ENCODE measurements at places on chromosomes 7 and 10. TPM values are rescaled to one million over a fixed set of nuclear protein-coding genes. Genes with fewer than 3 reads are reported as not detected.

DNA sequence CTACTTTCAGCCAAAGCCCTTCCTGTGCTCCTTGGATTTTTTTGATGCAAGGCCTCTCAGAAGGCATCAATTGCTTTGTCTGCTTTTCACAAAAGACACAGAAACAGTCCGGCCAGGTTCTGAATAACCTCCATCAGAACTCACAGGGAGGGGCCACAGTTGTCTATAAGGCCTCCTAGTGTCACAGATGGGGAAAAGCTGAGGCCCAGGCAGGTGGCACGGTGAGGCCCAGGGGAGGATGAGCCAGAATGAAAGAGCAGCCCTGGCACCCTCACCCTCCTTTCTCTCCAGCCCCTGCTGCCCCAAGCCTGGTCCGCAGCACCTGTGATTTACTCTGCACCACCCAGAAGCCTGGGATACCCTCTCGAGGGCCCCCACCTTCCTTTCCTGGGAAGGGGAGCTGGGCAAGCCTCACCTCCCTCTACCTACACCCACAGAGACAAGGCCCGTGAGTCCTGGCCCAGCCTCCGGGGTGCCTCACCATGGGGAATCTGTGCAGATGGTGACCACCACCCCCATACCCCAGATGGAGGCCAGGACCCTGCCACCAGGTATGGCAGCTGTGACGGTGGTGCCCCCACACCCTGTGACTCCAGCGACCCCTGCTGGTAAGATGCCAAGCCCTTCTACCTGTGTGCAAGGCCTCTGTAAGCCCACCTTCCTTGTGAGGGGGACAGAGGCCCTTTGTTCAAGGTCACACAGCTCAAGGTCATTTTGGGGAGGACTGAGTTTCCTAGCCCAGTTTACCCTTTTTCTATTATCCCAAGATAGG is 26.2 kb upstream of the ZNF467 start:
- no peaks in the 10 kb centered on the region for H3K36me3 ChIP-seq
- no peak overlapping the region for H3K27ac ChIP-seq
- DNase-seq: no peak
- no peak overlapping the region for H3K4me3 ChIP-seq

DNA sequence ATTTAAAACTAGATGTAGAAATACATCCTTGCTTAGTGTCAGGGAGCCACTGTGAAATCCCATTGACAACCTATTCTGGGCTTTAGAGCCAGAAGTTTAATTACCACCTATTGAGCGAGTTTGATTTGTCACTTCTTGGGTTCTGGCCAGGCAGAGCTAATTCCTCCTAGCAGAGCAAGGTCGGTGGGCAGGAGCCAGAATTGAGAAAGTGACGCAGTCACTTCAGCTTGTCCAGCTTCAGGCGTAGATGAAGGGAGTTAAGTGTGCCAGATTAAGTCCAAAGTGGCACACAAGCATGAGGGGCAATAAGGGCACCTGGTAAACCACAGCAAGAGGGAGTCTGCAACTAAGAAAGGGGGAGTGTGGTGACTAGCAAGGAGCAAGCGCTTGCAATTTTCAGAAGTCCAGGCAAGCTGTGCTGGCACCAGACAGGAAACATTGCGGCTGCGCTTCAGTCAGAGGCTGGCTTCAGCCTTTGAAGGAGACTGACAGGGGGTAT is 119.4 kb downstream of the ST7 start:
- peaks cover 52% of the 10 kb centered on the region for H3K4me1 ChIP-seq
- H3K36me3 ChIP-seq: no peaks in the 10 kb centered on the region
- DNase-seq: peak; percentile 41
- H3K4me3 ChIP-seq: peak overlapping the region; percentile 26
- peak overlapping the region; percentile 68 for H3K27ac ChIP-seq

GRCh38 chr10:124460144-124460543 is 1.5 kb upstream of the LHPP start:
- H3K27me3 ChIP-seq: peaks cover under 1% of the 10 kb centered on the region
- no peaks in the 10 kb centered on the region for H3K36me3 ChIP-seq
- H3K4me3 ChIP-seq: no peak overlapping the region

- H3K4me1 ChIP-seq: peaks cover 97% of the 10 kb centered on the region
- H3K36me3 ChIP-seq: no peaks in the 10 kb centered on the region
- H3K27me3 ChIP-seq: no peaks in the 10 kb centered on the region
- H3K4me3 ChIP-seq: peak overlapping the region; percentile 65
- peak; percentile 91 for DNase-seq
- peak overlapping the region; percentile 100 for H3K27ac ChIP-seq
Measured at GRCh38 chr10:102782673-102783551, 39.2 kb downstream of the WBP1L start.

- no peaks in the 10 kb centered on the region for H3K4me1 ChIP-seq
- no peaks in the 10 kb centered on the region for H3K27me3 ChIP-seq
- no peak overlapping the region for H3K4me3 ChIP-seq
- no peak for DNase-seq
- H3K36me3 ChIP-seq: no peaks in the 10 kb centered on the region
Measured at GRCh38 chr10:8113616-8114015, 59.1 kb downstream of the GATA3 start.

GRCh38 chr7:111750228-111750627 is 187.9 kb upstream of the IMMP2L start:
- H3K27me3 ChIP-seq: no peaks in the 10 kb centered on the region
- H3K36me3 ChIP-seq: peaks cover 4% of the 10 kb centered on the region
- H3K4me1 ChIP-seq: no peaks in the 10 kb centered on the region
- no peak overlapping the region for H3K27ac ChIP-seq

DNA sequence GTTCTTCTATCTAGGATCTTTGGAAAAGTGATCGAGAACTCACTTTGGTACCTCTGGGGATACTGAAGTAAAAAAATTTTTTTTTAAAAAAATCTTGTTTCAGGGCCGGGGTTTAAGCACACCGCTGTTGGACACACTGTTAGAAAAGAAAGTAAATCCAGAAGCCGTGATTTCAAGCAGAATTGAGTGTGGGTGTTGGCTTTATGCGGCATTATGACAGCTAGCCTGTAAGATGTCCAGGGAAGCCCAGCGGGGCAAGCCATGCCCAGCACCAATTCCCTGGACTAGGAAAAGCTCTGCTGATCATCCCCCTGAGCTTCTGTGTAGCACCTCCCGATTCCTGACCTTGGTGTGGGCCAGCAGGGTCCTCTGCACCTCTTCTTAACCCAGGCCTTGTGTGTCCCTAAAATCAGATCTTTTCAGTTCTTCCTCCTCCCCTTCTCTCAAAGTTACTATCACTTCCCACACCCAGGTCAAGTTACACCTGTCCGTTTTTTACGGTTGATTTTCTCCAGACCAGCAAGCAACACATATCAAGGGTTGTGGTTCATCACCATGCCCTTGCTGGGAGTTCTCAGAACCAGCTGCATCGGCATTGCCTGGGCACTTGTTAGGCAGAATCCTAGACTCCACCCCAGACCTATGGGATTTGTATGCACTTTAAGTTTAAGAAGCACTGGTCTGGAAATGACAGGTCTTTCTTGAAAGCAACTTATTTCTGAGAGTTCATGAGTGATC is 205.3 kb downstream of the TAX1BP1 start:
- H3K4me1 ChIP-seq: peaks cover 20% of the 10 kb centered on the region
- H3K27me3 ChIP-seq: no peaks in the 10 kb centered on the region
- peak overlapping the region; percentile 31 for H3K4me3 ChIP-seq
- no peaks in the 10 kb centered on the region for H3K36me3 ChIP-seq

The TFEC gene
- total RNA-seq: 0.58 TPM

DNA sequence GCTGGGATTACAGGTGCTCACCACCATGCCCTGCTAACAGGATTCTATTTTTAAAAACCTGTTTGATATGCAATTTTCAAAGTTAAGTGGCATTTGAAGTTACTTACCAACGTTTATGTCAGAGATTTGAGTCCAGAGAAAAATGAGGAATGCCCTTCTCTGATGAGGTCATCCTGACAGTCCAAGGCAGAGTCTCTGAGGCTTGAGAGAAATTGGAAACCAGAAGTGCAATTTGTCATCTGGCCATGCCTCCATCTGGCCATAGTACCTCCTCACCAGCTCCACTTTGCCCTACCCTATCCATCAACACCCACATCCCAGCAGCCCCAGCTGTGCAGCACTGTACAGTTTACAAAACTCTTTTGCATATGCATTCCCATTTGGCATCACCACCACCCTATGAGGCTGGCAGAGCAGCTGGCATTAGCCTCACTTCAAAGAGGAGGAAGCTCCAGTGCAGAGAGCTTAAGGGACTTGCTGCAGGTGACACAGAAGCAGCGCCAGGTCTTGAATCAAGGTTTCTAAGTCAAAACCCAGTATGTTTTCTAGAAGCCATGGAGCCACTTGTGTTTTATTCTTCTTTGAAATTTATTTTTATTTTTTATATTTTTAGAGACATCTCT is 54.5 kb upstream of the PDZD8 start:
- H3K27me3 ChIP-seq: no peaks in the 10 kb centered on the region
- DNase-seq: no peak
- H3K36me3 ChIP-seq: no peaks in the 10 kb centered on the region
- no peaks in the 10 kb centered on the region for H3K4me1 ChIP-seq
- H3K27ac ChIP-seq: no peak overlapping the region

The AKR1C2 gene
- 354 TPM for total RNA-seq

The STK31 gene
- total RNA-seq: not detected

- no peaks in the 10 kb centered on the region for H3K36me3 ChIP-seq
- H3K27me3 ChIP-seq: no peaks in the 10 kb centered on the region
- no peak overlapping the region for H3K4me3 ChIP-seq
- H3K27ac ChIP-seq: no peak overlapping the region
- DNase-seq: no peak
Measured at GRCh38 chr10:42738679-42739078, 43.9 kb upstream of the BMS1 start.

- H3K4me3 ChIP-seq: no peak overlapping the region
- H3K4me1 ChIP-seq: no peaks in the 10 kb centered on the region
- H3K27me3 ChIP-seq: no peaks in the 10 kb centered on the region
- no peak overlapping the region for H3K27ac ChIP-seq
- no peak for DNase-seq
Measured at GRCh38 chr7:11203683-11204082, 230.0 kb downstream of the PHF14 start.

GRCh38 chr7:51010534-51010933 is 227.8 kb upstream of the GRB10 start:
- no peaks in the 10 kb centered on the region for H3K4me1 ChIP-seq
- H3K27me3 ChIP-seq: no peaks in the 10 kb centered on the region
- no peak overlapping the region for H3K27ac ChIP-seq
- DNase-seq: no peak

- no peak overlapping the region for H3K27ac ChIP-seq
- H3K36me3 ChIP-seq: no peaks in the 10 kb centered on the region
- no peak overlapping the region for H3K4me3 ChIP-seq
- H3K4me1 ChIP-seq: peaks cover 4% of the 10 kb centered on the region
Measured at GRCh38 chr7:156751319-156751718, 110.7 kb downstream of the RNF32 start.

GRCh38 chr7:68730194-68730593 is 868.1 kb upstream of the AUTS2 start:
- H3K4me1 ChIP-seq: peaks cover 8% of the 10 kb centered on the region
- H3K27me3 ChIP-seq: no peaks in the 10 kb centered on the region
- no peak for DNase-seq
- no peak overlapping the region for H3K4me3 ChIP-seq

The TLX1 gene
- not detected for total RNA-seq

All from gastrocnemius medialis (tissue), 4 donors.